ENCODE measurements at places on chromosomes 1 and 21.

DNA sequence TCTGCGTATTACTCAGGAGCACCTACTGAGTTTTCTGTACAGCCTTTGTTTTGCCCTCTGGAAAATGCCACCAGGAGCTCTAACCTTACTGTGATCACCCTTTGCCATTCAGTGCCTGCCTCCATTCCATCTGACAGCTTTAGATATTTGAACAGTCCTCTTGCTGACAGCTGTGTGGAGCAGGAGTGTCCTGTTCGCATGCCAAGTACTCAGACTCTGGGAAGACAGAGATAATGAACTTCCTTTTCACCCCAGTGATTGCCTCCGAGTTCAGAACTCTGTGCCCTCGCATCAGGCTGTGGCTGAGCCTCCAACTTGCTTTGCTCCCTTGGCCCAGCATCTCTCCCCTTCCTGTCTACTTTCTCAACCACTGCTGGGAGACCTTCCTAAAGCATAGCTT is 74.0 kb downstream of the CACNA1E start:
- DNase-seq, result no peak

DNA sequence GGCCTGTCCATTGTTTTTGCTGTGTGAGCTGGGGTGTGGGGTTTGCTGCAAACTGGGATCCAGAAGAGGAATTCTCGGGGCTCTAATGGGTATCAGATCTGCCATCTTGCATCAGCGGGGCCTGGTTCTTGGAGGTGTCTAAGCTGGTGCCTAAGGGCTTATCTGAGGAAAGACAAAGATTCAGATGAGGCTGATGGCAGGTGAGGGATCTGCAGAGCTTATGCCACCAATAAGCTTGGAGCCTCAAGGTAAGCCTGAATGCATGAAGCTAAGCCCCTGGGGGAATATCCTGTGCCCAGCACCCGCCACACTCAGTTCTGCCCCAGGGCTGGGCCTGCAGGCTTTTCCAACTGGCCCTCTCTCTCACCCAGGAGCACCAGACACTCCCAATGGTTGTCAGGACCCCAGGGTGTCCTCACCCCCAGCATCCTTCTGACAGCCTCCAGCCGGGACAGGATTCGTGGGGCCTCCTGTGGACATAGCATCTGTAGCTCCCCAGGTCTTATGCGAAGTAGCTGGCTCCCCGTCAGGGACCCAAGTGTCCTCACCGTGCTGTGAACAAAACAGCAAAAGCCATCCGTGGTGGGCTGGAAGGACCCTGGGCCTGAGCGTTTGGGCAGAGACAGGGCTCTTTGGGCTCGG is 9.5 kb upstream of the GSTM3 start:
- DNase-seq, result no peak

DNA sequence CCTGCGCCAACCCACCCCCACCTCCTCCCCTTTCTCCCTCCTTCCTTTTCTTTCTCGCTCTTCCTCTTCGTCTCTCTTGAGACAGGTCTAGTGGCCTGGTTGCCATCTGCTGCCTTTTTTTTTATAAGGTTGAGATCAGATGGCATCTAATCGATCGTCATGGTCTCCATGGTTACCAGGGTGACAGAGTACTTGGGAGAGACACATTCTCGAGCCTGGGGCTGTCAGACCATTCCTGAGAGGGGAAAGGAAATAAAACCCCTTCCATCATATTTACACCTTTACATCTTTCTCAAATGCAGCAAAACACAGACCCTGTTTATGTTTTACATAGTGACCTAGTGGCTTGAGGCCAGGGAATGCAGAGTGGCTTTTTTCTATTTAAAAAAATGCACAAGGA is 53.5 kb upstream of the SLC22A15 start:
- no peak for DNase-seq

DNA sequence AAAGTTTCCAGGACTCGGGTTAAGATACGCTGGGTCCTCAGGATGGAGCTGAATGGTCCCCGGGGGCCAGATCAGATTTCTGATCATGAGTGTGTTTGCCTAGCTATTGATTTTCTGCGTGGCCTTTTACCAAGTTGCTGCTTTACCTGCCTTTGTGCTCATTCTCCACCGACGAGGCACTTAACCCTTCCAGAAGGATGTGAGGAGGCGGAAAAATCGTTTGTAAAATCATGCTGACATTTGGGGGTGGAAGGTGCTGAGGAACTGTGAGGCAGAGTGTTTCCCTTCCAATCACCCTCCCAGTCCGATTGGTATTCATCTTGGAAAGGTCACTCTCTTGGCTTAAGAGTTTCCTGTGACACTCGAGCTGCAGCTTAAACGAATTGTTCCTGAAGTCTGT is 337.1 kb upstream of the KAZN start:
- no peak for DNase-seq

DNA sequence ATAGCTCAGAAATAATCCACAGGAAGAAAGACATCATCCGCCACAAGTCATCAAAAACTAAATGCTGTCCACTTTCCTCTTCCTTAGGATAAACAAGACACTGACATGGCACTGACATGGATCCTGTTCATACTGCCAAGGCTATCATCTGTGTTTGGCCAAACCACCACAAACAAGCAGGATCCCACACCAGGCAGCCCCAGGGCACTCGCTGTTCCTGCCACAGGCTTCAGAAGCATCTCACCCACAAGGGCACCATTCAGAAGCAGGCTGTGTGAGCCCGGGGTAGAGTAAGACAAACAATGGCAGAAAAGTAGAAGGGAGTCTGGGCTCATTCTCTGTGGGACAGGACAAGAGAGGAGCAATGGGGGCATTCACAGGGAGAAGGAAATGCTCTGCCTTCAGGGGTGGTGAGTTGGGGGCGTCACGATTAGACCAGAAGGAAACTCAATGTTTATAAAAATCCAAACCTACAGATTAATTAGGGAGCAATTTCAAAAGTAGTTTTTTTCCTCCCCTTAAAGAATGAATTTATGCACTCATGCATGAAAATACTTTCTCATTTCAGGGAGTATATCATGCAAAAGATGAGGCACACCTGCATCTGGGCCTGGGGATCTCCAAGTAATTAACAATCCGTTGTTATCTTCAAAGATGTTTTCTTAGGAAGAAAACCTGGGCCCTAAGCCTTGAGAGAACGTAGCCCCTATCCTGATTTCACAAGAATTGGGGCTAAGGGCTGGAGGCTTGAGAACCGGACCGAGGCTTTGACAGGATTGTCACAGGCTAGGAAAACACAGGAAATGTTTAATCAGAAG is 43.3 kb upstream of the ATP1A1 start:
- DNase-seq, result no peak

DNA sequence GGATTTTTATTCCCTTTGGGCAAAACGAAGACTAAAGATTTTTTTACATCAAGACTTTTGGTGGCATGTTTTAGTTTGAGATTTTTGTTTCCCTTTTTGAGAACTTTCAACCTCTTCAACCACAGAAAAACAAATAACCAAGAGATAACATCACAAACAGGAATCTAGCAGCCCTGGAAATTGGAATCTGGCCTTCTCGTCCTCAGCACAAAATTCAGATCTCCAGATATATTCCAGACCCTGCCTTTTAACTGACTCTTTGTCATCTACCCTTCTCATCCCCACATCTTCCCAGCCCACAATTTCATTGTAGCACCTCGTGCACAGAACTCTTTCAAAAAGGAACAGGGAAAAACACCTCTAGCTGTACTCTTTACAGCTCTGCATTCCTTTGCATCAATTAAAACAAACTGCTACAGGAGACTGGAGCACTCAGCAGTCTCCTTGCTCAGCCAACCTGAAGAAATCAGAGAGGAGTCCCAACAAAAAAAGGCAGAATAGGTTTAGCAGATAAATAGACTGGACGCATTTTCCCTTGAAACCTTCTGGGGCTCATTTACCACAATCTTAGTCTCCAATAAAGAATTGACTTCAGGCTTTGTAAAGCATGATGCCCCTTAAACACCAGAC is 251.0 kb downstream of the TTLL7 start:
- DNase-seq, result no peak

- DNase-seq, result no peak
These were observed 9.7 kb downstream of the MACF1 start for GRCh38 chr1:39214021-39214713.

GRCh38 chr1:34166625-34167361 is 1.8 kb upstream of the CSMD2 start:
- DNase-seq, result no peak

DNA sequence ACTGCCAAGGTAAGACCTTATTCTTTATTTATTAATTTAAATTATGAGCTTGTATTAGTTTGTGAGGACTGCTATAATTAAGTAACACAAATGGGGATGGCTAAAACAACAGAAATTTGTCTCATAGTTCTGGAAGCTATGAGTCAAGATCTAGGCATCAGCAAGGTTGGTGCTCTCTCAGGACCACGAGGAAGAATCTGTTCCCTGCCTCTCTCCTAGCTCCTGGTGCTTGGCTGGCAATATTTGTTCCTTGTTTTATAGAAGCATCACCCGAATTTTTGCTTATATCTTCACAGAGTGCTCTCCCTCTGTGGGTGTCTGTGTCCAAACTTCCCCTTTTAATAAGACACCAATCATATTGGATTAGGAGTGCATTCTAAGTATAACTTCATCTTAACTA is 41.4 kb upstream of the CCDC190 start:
- DNase-seq, result no peak

GRCh38 chr1:11882814-11883538 is 24.2 kb upstream of the NPPB start:
- no peak for DNase-seq

- no peak for DNase-seq
These were observed 106.0 kb downstream of the SLC45A1 start for GRCh38 chr1:8423692-8424538.

GRCh38 chr1:205251576-205251975 is 23.8 kb downstream of the TMCC2 start:
- DNase-seq, result no peak

- DNase-seq, result no peak
These were observed 287.5 kb downstream of the ASTN1 start for GRCh38 chr1:176876966-176877515.

DNA sequence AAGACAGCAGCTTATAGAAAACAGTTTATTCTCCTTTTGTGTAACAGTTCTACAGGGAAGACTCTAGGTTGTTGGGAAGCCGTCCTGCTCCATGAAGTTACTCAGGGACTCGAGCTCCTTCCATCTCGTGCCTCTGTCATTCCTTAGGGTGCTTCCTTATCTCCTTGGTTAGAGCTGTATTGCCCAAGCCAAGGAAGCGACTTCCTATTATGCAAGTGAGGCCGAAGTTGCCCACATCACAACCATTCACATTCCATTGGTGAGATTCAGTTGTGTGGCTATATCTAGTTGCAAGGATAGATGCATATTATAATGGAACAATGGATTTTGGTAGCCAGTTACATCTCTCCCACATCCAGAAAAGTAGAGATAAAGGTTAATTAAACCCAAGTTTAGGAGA is 9.0 kb downstream of the GSTM5 start:
- no peak for DNase-seq

GRCh38 chr1:220307607-220308006 is 35.4 kb upstream of the RAB3GAP2 start:
- DNase-seq, result no peak

DNA sequence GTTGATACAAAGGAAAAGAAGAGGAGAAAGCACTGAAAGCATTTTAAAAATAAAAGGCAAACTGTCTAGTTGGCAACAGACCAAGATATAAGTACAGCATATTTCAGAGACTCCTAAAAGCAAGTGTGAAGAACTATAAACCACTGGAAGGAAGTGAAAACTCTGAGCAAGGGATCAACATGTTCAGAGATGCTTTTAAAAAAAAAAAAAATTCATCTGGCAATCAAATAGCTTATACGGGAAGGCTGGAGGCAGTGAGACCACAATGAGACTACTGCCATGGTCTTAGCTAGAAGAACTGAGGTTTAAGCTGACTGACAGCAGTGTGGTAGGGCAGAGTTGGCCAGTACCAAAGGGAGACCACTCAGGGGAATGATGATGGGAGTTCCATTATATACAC is 124.3 kb downstream of the VAV3 start:
- no peak for DNase-seq

DNA sequence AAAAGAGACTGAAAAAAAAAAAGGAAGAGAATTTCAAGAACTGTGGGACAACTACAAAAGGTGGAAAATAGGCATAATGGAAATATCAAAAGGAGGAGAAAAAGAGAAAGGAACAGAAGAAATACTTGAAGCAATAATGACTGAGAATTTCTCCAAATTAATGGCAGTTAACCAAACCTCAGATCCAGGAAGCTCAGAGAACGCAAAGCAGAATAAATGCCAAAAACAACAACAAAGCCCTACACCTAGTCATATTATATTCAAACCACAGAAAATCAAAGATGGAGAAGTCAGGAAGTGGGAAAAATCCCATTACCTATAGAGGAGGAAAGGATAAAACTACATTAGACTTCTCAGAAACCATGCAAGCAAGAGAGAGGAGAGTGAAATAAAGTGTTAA is 20.7 kb upstream of the AHCYL1 start:
- DNase-seq, result no peak

GRCh38 chr1:229209816-229210215 is 61.1 kb upstream of the RAB4A start:
- no peak for DNase-seq

- no peak for DNase-seq
These were observed 200.8 kb upstream of the VAMP3 start for GRCh38 chr1:7570311-7570710.

- no peak for DNase-seq
These were observed 17.2 kb upstream of the SPEN start for GRCh38 chr1:15830258-15830657.

GRCh38 chr1:186534401-186534800 is 73.5 kb upstream of the PDC start:
- no peak for DNase-seq

DNA sequence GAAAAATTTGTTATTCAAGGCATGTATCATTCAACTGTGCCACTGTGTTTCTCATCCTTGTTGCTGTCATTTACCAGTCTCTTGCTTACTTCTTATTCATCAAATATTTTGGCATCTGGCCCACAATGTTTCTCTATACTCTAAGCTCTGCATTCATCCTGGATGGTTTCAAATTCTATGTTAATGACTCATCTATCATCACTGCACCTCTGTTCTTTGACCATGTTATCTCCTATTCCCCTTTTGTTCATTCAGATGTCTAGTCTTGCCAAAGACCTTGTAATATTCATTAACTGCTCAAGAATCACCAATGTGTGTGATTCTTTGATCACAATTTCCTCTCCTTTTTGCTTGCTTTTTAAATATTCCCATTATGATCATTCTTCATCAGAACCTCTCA is 54.6 kb upstream of the PRKACB start:
- DNase-seq, result no peak

- no peak for DNase-seq
These were observed 21.3 kb upstream of the RUNX1 start for GRCh38 chr21:35070436-35070835.

DNA sequence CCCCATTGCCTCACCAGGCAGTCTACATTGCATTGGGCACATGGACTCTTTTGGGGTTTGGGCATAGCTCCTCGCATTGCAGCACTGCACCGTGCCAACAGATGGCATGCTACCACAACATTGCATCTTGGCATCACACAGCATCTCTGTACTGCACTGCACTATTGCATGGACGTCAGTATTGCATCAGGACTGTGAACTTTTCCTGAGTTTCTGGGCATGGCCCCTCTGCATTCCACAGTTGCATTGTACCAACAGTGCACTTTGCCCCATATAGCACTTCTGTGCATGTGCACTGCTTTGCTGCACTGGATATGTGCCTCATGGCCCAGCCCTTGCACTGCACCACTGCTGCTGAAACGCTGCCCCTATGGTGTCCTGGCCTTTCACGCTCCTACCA is 9.6 kb downstream of the PTPRU start:
- DNase-seq, result no peak

Measured in activated CD8-positive, alpha-beta memory T cell treated with anti-CD3 and anti-CD28 coated beads for 1 hour (primary cell).